CD4-positive, alpha-beta T cell (primary cell): ENCODE measurements at places on chromosomes 4 and X. TPM values are rescaled to one million over a fixed set of nuclear protein-coding genes. Genes with fewer than 3 reads are reported as not detected.

The ARX gene
- not detected for total RNA-seq

The FRAS1 gene
- not detected for total RNA-seq

The SLC9A6 gene
- total RNA-seq: 17.8 TPM

The IL2 gene
- total RNA-seq: 3.7 TPM

The SPANXB1 gene
- total RNA-seq: not detected

The SPANXC gene
- not detected for total RNA-seq

DNA sequence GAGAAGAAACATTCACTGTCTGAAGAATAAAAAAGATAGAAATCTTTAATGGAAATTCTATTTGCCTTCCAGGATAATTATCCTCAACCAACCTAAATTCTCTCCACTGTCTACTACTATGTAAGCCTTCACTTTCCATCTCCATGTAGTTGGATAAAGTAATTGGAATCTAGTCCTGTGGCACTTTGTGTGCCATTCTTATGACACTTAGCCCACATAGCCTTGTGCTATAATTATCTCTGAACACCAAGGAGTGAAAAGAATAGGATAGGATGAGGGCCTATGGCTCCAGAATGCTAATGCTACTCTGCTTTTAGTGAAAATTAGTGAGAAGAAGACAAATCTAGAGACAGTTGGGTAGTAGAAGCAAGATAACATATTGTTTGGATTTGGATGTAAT, 20.2 kb downstream of the PRSS48 start:
- no peaks in the 10 kb centered on the region for H3K36me3 ChIP-seq
- no peaks in the 10 kb centered on the region for H3K4me1 ChIP-seq
- no peaks in the 10 kb centered on the region for H3K27me3 ChIP-seq
- H3K4me3 ChIP-seq: no peak overlapping the region
- no peak overlapping the region for H3K27ac ChIP-seq
- no peak for DNase-seq

GRCh38 chr4:83771113-83771705, 235.3 kb downstream of the GPAT3 start:
- no peak overlapping the region for H3K27ac ChIP-seq
- no peak for DNase-seq
- H3K4me1 ChIP-seq: no peaks in the 10 kb centered on the region

DNA sequence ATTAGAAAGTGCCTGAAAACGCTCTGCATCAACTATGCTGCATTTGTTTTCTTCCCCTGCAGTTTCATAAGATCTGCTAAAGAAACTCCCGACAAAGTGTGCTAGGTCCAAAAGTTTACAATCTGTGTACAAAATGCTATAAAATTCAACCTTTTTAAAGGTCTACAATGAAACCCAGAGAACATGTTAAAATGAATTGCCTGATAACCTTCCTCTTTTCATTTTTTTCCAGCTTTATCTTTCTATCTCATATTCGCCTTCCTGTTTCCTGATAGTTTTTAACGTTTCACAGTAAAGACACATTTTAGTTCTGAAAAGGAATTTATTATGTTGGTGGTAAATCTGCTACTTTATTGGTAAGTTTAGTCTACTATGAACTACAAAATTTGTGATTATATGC, 9.5 kb upstream of the HPGDS start:
- no peak for DNase-seq
- no peak overlapping the region for H3K4me3 ChIP-seq
- H3K4me1 ChIP-seq: no peaks in the 10 kb centered on the region
- H3K36me3 ChIP-seq: no peaks in the 10 kb centered on the region

GRCh38 chrX:50668860-50669259, 145.1 kb downstream of the SHROOM4 start:
- H3K27me3 ChIP-seq: no peaks in the 10 kb centered on the region

GRCh38 chr4:6471307-6472007, 957 bp downstream of the PPP2R2C start:
- H3K4me1 ChIP-seq: peaks cover 8% of the 10 kb centered on the region
- H3K27me3 ChIP-seq: peaks cover 39% of the 10 kb centered on the region
- no peak overlapping the region for H3K27ac ChIP-seq
- DNase-seq: no peak

DNA sequence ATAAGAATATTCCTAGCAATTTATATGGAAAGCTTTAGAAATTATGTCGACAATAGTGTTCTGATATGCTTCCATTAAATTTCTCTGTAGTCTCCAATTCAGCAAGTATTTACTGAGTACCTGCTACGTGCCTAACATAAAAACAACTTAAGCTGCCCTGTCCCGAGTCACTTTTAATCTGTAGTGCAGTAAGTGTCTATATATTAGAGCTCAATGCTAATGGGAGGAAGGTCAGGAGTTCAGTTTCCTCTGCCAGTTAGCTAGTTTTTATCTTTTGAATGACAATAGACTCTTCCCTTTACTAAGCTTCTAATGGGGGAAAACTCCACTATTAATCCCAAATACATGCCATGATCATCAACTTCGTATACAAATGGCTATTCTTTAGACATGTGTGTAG, 118.7 kb upstream of the NAP1L5 start:
- no peaks in the 10 kb centered on the region for H3K36me3 ChIP-seq
- DNase-seq: no peak
- H3K27me3 ChIP-seq: no peaks in the 10 kb centered on the region
- no peaks in the 10 kb centered on the region for H3K4me1 ChIP-seq

DNA sequence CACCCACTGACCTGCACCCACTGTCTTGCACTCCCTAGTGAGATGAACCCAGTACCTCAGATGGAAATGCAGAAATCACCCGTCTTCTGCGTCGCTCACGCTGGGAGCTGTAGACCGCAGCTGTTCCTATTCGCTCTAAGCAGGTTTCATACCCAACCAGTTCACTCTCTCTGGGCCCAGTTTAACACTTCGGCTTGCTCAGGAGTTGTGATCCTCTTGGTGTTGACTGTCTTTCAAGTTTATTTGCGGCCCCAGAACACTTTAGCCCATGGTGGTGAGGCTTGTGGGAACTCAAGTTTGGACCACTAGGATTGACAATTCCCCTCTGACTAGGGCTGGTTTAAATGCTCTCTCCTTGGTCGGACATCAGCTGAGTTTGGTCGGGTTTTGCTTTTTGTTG, 147.0 kb downstream of the DACH2 start:
- H3K4me3 ChIP-seq: no peak overlapping the region
- no peaks in the 10 kb centered on the region for H3K27me3 ChIP-seq
- no peak for DNase-seq
- no peak overlapping the region for H3K27ac ChIP-seq
- no peaks in the 10 kb centered on the region for H3K36me3 ChIP-seq
- no peaks in the 10 kb centered on the region for H3K4me1 ChIP-seq

GRCh38 chr4:104743215-104743653, 248.5 kb upstream of the CXXC4 start:
- H3K27me3 ChIP-seq: no peaks in the 10 kb centered on the region
- no peaks in the 10 kb centered on the region for H3K36me3 ChIP-seq
- H3K27ac ChIP-seq: no peak overlapping the region

DNA sequence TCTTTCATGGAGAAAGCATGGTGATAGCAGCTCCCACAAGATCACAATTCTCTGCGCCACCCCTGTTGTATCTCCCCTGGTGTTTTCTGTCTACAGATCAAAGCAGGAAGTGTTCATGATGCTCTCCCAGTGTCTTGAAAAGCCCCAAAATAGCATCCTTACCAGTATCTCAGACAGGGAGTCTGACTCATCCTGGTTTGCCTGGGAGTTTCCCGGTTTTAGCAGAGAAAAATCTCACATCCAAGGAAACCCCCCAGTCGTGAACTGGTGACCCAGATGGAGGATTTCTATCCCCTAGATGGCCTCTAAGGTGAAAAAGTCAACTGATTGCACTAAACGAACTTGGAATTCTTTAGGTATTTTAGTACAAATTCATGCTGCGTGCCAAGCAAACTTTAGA, 64.3 kb upstream of the NR0B1 start:
- no peak for DNase-seq
- H3K4me1 ChIP-seq: no peaks in the 10 kb centered on the region
- no peaks in the 10 kb centered on the region for H3K36me3 ChIP-seq
- no peak overlapping the region for H3K27ac ChIP-seq

DNA sequence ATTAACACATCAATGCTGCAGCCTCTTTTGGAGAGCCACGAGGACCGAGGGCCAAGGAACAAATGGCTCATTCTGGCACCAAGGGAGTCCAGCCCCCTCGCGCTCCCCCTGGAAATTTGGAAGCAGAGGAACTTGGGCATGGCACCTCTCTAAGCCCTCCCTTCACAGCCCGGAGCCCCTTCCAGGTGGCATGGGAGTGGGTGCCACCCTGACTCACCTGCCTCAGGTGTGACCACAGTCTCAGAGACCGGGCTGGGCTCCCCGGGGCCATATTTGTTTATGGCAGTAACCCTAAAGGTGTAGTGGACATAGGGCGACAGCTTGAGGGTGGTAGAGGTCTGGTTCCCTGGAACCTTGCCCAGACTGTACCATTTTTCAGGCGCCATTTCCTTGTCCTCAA, 18.8 kb downstream of the L1CAM start:
- H3K36me3 ChIP-seq: no peaks in the 10 kb centered on the region
- H3K27me3 ChIP-seq: no peaks in the 10 kb centered on the region
- no peak overlapping the region for H3K4me3 ChIP-seq
- H3K4me1 ChIP-seq: no peaks in the 10 kb centered on the region
- no peak for DNase-seq

DNA sequence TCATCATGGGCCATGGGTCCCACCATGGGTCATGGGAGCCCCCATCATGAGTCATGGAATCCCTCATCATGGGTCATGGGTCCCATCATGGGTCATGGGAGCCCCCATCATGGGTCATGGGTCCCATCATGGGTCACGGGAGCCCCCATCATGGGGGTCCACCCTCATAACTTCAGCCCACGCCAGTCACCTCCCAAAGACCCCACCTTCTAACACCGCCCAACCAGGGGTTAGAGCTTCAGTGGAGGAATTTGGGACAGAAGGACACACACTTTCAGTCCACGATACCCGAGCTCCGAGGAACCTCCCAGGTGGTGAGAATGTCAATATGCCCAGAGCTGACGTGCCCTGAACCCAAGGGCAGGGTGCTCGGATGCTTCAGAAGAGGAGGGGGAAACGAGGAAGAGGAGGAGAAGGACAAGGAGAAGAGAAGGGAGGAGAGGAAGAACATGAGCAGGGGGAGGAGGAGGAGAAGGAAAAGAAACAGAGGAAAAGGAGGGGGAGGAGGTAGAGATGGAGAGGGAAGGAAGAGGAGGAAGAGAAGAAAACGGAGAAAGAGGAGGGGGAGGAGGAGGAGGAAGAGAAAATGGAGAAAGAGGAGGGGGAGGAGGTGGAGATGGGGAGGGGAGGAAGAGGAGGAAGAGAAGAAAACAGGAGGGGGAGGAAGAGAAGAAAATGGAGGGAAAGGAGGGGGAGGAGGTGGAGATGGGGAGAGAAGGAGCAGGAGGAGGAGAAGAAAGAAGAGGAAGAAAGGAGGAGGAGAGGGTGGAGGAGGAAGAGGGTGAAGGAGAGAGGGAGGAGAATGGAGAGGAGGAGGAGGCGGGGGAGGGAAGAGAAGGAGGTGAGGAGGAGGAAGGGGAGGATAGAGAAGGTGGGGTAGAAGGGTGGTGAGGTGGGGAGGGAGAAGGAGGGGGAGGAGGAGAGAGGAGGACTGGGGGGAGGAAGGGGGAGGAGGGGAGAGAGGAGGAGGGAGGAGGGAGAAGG, 17.7 kb downstream of the IL3RA start:
- peak; percentile 22 for DNase-seq
- H3K27ac ChIP-seq: no peak overlapping the region
- peaks cover 6% of the 10 kb centered on the region for H3K36me3 ChIP-seq
- no peak overlapping the region for H3K4me3 ChIP-seq

DNA sequence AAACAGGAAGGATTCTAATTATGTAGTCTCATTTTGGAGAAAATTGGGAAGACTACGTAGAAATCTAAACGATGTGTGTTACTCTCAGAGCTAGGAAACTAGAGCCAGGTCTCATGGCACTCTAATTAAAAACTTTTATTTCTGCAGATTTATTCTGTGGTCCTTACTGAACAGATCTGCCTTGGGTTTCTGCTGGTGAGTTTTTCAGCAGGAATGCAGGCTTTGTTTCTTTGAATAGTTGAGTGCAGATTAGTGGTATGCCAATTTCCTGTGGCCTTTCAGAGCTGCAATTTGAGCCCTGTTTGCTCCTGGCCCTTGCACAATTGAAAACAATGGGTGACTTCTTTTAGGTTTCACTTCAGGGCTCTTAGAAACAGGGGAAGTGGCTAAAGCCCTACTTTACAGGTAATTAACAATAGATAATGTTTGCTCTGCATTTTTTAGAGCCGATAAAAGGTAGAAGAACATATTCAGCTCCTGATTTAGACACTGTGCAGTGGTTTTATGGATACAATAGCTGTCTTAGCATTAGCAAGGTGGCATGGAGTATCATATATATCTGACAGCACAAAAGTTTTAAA, 21.8 kb downstream of the SPRY1 start:
- H3K4me3 ChIP-seq: no peak overlapping the region
- no peak for DNase-seq
- H3K4me1 ChIP-seq: no peaks in the 10 kb centered on the region
- no peak overlapping the region for H3K27ac ChIP-seq
- H3K27me3 ChIP-seq: no peaks in the 10 kb centered on the region

DNA sequence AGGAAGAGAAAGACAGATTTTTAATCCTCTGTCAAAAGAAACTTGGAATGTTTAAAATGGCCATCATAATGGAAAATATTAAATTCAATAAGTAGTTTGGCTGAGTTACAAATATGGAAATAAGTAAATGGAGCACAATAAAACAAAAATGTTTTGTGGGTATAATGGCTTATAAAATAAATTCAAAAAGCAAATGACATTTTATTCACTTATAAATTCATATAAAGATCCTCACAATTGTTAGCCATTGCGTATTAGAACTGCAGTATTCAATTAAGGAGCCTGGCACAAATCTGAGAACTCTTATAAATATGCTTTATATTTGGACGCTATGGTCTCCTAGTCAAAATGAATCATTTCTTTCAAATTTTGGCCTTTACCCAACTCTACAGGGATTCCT, 339.0 kb upstream of the PABPC4L start:
- no peaks in the 10 kb centered on the region for H3K4me1 ChIP-seq
- no peaks in the 10 kb centered on the region for H3K27me3 ChIP-seq
- H3K27ac ChIP-seq: no peak overlapping the region
- DNase-seq: no peak
- H3K36me3 ChIP-seq: no peaks in the 10 kb centered on the region

DNA sequence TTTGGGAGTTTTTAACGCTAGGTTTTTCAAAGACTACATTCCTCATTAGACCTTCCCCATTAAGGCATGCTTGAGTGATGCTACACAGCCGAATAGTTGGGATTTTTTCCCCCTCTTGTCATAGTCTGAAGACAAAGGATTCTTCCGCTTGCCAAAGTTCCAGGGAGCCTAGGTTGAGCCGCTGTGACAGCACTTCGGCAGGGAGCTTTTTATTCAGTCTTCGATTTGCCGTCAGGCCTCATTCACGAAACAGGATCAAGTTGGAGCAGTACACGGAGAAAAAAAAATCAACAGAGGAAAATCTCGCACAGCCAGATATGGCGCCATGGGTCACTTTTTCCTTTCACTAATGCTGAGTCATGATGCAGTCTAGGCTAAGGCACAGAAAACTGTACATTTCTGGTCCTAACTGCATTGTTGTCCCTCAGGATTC, 24.3 kb downstream of the SHROOM3 start:
- H3K36me3 ChIP-seq: no peaks in the 10 kb centered on the region
- no peak for DNase-seq
- peaks cover 4% of the 10 kb centered on the region for H3K27me3 ChIP-seq
